ENCODE measurements at places on chromosomes 16 and 17. TPM values are rescaled to one million over a fixed set of nuclear protein-coding genes. Genes with fewer than 3 reads are reported as not detected.

DNA sequence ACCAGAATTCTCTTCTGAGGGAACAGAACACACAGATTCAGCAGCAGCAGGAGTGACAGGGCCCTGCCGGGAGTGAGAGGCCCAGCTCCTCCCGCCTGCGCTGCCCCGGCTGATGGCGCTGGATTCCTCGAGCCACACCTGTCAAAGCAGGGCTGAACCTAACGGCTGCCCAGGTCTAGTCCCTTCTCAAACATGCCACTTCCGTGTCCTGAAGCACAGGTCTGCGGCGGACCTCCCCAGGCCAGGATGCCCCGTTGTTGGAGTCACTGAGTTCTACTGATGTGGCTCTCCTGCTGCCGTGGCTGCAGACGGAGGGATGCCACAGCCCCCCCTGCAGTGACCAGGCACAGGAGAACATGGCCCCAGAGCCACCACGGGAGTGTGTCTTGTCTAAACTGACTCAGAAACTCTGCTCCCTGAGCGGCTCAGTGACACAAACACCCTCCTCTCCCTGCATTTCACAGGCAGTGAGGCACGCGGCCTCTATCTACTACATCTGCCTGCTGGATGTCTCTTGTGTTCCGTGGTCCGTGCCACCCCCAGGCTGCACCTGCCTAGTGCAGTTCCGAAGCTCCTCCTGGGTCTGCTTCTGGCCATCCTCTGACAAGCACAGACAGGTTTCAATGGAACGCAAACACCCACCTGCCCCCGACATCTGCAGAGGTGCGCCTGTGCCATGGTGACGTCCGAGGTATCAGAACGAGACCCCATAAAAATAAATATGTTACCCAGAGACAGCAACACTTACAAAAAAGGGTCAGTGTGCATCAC is 44.7 kb upstream of the DNAH17 start:
- no peak for DNase-seq

Gene ITGAX
- 1.2 TPM for total RNA-seq

GRCh38 chr17:50221266-50221863 is 19.9 kb upstream of the COL1A1 start:
- DNase-seq, result no peak

GRCh38 chr17:42536372-42537155 is 523 bp downstream of the NAGLU start:
- peak; percentile 67 for DNase-seq

GRCh38 chr16:50455288-50455845 is 86.6 kb upstream of the BRD7 start:
- DNase-seq, result no peak

Gene TMEM114
- not detected for total RNA-seq

Gene DYNC1LI2
- total RNA-seq, result 118 TPM
